ENCODE measurements at places on chromosomes 5 and 9. TPM values are rescaled to one million over a fixed set of nuclear protein-coding genes. Genes with fewer than 3 reads are reported as not detected.

The SYK gene
- total RNA-seq: 7.4 TPM

The PDE8B gene
- 41.0 TPM for total RNA-seq

DNA sequence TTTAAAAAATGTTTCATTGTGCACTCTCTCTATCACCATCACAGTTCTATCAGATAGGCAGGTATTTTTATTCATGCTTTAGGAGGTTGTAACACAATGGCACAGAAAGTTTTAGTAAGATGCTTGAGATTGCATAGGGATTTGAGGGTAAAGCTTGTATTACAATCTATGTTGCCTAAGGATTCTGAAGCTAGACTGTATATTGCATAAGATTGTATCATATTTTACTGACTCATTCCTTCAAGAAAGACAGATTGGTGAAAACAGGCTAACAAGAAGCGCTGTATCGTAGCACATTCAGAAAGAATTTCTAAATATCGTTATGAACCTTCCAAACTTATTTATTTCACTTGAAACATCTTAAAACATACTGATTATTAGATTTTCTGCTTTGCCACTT, 577.7 kb downstream of the EBF1 start:
- DNase-seq: no peak

- DNase-seq: peak; percentile 23
Observed at GRCh38 chr5:116747881-116748280, 173.3 kb upstream of the SEMA6A start.

- DNase-seq: no peak
Observed at GRCh38 chr5:53552561-53552960, 7.9 kb upstream of the NDUFS4 start.

GRCh38 chr5:108814551-108814950, 66.9 kb downstream of the FER start:
- no peak for DNase-seq

Data from uterus (tissue), 4 donors.